ENCODE measurements at places on chromosomes 11 and 22.

GRCh38 chr22:49329636-49330035, 498.0 kb downstream of the BRD1 start:
- DNase-seq: no peak

DNA sequence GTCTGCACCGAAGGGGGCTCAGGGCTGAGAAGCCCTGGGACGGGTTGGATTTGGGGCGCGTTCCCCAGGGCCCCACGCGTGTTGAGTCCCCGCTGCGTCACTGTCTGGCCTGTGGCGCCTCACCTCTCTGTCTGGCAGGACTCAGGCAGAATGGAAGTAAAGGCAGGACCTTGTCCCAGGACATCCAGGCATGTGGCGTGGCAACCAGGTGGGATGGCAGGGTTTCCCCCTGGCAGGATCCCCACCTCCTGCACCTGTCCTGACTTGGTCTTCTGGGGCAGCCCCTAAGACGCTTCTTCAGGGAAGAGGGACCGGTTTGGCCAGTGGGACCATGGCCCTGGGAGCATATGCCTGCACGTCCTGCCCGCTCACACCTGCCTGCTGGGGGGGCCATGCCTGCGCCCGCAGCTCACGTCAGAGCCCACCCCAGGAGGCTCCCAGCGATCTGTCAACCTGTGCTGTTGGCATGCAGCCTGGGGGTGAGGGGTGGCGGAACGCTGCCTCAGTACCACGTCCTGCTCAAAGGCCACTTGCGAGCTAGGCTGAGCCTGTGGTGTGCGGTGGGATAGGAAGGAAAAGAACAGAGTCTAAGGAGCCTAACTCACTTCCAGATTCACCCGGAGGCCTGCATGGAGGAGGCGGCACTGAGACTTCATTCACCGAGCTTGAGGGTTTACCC, 72.7 kb downstream of the KCNQ1 start:
- no peak for DNase-seq

DNA sequence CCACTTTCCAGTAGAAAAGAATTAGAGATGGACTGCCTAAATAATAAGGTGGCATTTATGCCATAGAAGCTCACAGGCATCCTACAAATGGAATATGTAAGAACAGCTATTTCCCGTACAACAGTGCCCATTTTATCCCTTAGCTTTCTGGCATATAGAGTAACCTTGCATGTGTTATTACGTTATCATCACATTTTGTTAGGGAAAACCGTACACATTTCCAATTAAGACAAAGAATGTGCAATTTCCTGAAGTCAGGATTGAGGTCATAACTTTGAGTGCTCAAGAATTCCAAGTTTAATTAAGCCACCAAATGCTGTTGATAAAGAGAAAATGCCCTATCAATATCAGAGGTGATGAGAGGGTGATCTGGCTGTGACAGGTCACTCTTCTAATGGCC, 58.9 kb downstream of the LDLRAD3 start:
- no peak for DNase-seq

GRCh38 chr22:19824212-19824925, 30.3 kb downstream of the GNB1L start:
- DNase-seq: no peak

- DNase-seq: no peak
Observed at GRCh38 chr11:75731095-75731494, 13.5 kb downstream of the MOGAT2 start.
